ENCODE measurements at places on chromosomes 16 and 17.

- no peak for DNase-seq
Observed at GRCh38 chr17:2724784-2725164, 13.2 kb upstream of the CLUH start.

DNA sequence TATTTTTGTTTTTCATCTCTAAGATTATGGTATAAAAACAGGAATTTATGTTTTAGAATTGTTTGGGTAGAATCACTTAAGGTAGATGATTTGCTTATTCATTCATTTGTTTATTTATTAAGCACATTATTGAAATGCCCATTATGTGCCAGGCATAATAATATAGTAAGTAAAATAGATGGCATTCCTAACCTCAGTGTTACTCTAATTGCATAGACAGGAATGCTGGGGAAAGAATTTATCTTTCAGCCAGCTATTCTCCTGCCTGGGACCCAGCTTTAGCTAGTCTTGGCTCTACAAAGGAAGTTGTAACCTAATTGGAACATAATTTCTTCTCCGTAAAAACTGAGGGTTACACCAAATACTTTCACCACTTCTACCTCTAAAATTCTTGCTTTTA lies 44.6 kb downstream of the NFAT5 start:
- DNase-seq, result no peak

DNA sequence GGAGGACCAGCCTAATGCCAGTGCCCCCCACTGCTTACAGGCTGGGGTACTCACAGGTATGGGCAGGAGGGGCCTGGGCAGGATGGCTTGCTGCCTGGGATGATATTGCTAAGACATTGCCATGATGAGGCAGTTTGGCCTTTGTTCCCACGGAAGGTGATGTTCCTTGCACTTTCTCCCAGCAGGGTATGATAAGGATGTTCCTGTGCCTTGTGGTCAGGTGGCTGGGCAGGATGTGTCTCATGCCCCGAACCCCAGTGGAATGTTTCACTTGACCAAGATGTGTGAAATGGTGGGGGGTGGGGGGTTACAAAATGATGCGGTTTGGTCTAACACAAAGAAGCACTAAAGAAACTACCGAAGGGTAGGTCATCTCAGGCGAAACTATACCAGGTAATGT lies 337.8 kb upstream of the ZFHX3 start:
- no peak for DNase-seq

DNA sequence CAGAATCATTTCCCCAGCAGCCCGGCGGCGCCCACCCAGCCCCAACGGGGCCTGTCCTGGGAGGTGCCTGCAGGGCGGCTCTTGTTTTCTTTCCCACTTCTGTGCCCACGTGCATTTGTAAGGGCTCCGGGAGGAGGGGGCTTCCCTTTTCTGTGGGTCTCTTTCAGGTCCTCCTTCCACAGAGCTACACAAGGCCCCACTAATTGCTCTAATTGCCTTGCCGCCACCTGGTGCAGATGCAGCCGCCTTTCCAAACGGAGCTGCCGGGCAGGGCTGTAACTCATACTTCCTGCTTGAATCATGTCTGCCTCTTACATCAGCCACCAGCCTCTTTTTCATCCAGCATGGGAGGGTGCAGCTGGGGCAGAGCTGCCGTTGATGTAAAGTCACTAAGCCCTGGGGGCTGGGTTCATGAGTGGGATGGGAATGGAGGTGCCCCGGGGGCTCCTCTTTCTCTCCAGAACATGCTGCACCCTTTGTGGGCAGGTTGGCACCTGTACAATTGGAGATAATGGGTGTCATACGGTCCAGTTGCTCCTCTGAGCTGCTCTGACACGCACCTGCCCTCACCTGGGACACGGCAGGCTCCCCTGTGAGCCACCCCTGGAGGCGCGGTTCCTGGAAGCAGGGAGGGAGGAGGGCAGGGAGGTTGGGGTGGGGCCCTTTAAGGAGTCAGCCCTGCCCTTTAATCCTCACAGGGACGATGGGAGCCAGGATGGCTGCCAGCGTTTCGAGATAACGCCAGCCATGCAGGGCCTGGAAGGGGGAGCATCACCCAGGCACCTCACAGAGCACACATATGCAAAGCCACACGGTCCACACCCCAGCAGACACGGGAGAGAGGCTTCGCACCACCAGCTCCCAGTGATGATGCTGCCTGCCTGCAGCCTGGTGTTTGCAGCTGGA lies 41.1 kb upstream of the KLHDC4 start:
- DNase-seq, result no peak

GRCh38 chr16:69116256-69116875 lies 10.9 kb downstream of the HAS3 start:
- no peak for DNase-seq

GRCh38 chr17:44353672-44354331 lies 8.7 kb downstream of the GRN start:
- DNase-seq, result no peak

DNA sequence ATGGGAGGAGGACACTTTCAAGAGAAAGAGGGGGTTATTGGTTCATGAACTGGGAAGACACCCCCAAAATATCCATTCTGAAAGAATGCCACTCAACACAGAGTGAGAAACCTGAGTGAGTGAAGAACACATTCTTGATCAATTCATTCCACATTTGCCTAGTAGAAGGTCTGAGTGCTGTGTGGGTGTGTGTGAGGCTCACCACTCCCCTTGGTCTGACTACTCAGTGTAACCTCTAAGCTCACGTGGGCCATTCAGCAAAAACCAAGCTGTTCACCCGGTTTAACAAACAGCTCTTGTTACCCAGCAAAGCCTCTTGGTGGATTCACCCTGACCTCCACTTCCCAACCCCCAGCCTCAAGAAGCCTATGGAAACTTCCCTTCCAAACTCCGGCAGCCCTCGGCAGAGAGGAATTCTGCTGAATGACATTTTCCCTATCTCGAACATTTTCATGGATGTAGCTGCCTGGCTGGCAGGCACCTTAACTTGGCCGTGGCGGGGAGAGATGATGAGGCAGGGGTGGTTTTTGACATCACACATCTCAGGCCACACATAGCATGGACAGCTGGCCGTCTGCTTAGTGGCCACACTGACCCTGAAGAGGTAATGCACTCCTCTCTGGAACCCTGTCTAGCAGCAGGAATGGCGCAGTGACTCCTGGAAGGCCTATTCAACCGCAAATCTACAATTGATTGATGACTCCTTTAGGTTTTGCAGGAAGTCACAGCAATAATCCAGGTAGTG lies 11.6 kb downstream of the ST6GALNAC1 start:
- DNase-seq, result no peak

GRCh38 chr17:55641676-55642081 lies 81.0 kb downstream of the TMEM100 start:
- peak; percentile 83 for DNase-seq

DNA sequence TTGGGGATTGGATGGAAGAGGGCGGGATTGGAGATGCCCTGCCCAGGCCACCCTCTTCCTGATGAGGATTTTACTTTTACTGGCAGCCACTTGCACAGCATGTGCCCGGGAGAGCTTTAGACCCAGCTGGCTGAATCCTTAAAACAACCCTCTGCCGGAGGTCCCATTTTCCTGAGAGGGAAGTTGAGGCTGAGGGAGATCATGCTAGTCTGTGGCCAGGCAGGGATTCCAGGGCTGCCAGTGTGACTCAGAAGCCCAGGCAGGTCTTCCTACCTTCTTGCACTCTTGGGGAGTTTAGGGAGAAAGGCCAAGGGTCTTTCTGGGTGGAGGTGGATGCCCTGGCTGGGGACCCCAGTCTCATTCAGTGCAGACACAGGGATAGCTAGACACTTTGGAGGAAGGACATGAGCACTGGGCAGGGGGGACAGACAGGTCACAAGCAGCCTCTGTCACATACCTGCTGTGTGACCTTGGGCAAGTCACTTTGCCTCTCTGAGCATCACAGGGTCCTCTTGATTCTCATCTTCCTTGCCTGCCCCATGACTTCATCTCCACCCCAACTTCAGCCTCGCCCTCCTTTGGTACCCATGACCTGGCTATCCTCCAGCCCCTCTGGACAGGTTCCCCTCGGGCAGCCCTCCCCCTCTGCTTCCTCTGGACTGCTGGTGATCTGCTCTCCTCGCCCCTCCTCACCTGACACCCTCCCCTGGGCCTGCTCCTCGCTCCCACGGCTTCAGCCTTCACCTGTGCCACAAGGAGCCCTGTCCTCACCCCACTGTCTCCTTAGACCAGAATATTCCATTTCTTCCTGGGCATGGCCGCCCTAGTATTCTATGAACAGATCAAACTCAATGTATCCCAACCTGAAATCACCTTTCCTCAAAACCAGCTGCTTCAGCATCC lies 11.3 kb upstream of the DCAF7 start:
- no peak for DNase-seq

- no peak for DNase-seq
Observed at GRCh38 chr16:30903002-30903401, 6.6 kb downstream of the CTF1 start.

DNA sequence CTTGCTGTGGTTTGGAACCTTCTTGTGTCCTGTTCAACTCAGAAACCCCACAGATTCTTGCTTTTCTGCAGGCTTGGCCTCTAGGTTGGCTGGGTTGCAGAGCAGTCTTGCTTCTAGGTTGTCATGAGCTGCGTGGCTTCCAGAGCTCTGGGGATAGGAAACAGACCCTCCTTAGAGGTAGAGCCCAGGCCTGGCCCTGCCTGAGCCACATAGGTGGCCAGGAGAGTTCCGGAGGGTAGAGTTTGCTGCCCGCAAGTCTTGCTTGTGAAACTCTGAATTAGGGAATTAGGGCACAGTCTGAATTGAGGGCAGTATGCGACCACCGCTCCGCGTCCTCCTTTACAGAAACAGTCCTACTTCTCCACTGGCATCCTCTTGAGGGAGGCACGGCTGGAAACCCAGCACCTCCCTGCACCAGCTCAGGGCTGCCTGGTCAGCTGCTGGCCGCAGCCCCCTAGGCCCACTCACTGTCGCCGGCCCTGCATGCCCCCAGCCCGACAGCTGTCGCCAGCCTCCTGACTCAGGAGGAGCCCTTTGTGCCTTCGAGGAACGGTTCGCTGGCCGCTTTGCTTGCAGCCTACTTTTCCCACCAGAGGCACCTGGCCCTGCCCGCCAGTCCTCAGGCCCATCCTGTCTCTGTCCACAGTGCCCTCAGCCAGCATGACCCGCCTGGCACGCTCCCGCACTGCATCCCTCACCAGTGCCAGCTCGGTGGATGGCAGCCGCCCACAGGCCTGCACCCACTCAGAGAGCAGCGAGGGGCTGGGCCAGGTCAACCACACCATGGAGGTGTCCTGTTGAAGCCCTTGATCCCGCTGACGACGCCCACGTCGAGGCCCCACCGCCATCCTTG lies 4.3 kb upstream of the SETD6 start:
- peak; percentile 7 for DNase-seq

- DNase-seq, result no peak
Observed at GRCh38 chr16:83102336-83102735, 475.6 kb downstream of the CDH13 start.

- no peak for DNase-seq
Observed at GRCh38 chr17:21028192-21028591, 14.6 kb downstream of the USP22 start.

DNA sequence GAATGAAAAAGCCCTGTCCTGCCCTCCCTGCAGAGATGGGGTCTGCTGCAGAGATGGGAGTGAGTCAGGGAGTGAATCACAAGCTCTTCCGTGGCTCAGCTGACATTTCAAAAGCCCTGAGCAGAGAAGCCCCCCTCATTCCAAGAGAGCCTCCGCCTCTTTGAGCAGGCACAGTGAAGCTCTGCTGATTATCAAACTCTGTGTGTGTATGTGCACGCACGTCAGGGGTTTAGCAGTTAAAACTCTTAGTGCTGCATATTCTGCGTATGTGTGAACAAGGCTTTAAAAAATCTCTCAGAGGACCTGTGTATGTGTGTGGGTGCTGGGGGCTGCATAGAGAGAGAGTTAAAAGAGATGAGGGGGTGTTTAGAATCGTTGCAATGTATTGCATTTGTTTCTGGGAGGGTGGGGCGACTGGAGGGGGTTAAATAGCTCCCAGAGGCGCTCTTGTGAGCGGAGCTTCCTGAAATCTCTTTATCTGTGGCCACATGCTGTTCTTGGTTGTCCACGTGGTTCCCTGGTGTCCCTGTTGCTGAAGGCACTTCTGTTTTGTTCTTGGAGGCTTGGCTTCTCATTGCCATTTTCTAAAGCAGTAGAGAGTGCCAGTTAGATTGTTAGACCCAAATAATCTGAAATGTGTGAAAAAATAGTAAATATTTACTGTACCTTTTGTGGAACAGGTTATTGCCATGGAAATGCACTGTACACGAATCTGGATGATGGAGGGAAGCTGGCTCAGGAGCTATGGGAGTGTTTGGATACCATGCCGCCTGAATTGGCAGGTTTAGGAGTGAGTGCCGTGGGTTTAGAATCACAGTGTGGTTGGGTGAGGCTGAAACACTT lies 116.6 kb downstream of the PRKCB start:
- DNase-seq, result no peak

GRCh38 chr16:48609652-48610029 lies 339 bp downstream of the N4BP1 start:
- peak; percentile 85 for DNase-seq

DNA sequence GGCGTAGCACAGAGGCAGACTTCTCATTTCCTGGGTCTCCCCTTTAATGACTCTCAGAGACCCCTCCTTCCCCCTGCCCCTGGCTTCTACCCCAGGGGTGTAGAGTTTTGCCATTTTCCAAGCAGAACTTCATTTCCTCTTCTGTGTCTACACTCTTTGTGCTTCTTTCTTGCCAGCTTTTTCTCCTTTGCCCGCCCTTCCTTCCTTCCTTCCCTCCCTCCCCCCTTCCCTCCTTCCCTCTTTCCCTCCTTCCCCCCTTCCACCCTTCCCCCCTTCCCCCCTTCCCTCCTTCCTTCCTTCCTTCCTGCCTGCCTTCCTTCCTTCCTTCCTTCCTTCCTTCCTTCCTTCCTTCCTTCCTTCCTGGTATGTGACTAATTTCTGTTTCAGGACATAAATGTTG lies 47.0 kb downstream of the MAPT start:
- no peak for DNase-seq

DNA sequence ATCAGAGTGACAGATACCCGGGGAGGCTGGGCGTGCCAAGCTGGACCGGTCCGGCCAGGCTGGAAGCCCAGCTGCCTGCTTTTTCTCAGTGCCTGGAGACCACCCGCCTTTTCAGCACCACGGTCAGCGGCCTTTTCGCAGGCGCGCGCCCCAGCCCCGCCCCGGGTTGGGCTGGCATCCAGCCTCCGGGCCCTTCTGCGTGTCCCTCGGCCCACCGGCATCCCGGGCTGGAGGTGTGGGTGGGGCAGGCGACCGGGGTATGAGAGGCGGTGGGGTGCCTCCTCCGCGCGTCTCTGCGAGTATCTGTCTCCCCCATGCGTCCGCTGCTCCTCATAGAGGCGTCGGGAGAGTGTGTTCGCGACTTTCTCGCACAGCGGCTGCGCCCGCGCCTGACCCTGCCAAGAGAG lies 102.5 kb downstream of the MRM1 start:
- peak; percentile 76 for DNase-seq

GRCh38 chr16:85072076-85072860 lies 40.0 kb downstream of the CIBAR2 start:
- DNase-seq, result no peak

DNA sequence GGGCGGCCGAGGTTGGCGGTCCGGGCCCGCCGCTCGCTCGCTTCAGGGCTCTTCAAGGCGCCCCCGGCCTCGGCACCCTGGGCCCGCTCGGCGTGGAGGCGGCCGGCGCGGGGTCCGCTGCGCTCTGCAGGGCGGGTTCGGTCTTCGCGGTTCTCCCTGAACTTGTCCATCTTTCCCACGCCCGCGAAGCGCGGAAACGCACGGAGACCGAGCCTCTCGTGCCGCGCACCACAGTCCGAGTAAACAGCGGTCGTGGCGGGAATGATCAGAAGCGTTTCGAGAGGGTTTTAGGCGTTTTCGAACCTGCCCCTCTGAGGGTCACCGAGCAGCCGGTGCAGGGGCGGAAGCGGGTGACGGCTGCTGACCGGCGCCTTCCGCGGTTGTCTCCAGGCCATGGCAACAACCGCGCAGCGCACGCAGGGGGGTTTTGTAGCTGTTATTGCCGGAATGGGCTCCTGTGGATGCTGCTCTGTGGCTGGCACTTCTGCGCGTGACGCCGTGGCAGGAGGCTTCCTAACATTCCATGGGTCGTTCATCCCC lies 414 bp downstream of the NARF start:
- no peak for DNase-seq
